ENCODE measurements at places on chromosomes 12 and 14.

DNA sequence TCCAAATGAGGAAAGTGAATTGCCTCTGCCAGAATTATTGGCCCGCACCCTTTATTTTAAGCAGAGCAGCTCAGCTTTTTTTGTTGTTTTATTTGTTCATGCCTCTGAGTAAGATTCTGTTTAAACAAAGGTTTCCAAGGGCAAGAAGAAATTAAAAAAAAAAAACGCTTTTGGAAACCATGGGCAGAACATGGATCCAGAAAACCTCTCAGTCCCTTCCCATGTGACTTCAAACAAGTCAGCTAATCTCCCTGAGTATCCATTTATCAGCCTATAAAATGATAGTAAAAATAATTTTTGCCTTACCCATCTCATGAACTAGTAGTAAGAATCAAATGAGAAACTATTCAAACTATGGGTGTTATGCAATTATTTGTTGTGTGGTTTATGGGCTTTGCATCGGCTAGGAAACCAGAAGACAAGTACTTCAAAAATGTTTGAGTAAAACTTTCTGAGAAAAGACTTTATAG, 27.6 kb downstream of the KITLG start:
- no peak for DNase-seq

- no peak for DNase-seq
These were observed 43.9 kb upstream of the SYCP3 start for GRCh38 chr12:101783150-101783549.

- no peak for DNase-seq
These were observed 56.1 kb upstream of the TCL1A start for GRCh38 chr14:95769976-95770375.

GRCh38 chr12:32033406-32033805, 73.2 kb upstream of the BICD1 start:
- DNase-seq = no peak

- DNase-seq = no peak
These were observed 2.2 kb downstream of the OASL start for GRCh38 chr12:121036810-121037326.

DNA sequence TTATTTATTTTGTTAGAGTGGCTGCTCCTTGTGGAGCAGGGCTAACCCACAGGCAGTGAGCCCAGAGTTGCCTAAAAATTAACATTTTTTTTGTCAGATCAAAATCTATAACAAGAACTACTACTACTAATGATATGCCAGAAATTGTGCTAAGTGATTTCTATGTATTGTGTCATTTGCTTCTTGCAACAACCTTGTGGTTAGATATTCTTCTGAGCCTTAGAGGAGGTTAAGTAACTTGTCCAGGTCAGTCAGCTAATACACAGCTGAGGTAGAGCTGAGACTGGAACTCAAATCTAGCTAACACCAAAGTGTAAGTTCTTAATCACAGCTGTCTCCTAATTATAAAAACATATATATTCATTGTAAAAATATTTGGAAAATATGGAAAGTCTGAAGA, 29.8 kb downstream of the CFL2 start:
- DNase-seq = no peak

DNA sequence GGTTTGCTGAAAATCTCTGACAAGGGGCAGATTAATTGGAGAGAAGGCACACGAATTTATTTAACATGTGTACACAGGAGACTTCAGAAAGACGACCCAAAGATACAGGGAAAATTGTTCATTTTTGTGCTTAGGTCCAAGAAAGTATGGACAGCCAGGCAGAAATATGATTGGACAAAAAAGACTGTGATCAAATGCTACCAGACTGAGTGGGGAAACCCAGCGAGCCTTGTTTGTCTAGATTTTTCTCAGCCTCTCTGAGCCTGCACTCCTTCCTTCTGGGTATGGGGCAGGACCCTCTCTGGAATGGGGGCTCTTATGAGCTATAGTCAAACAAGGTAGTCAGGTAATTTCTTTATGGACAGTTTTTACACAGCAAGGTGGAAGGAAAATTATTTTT, 10.4 kb upstream of the CIPC start:
- peak; percentile 9 for DNase-seq

DNA sequence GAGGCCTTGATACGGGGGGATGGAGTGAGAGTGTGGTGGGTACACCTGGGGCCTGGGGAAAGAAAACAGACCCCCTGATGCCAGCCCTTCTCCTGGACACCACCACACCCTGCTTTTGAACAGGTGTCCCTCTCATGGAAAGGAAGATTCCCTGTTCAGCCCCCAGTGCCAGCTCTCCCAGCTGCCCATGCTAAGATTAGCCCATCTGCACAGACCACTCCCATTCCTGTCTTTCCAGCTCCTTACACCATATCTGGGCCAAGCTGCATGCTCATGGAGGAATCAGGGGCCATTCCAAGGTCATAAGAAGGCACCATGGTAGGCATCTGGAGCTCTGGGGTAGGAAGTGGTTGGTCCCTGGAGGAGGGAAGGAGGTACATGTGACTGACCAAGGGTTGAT, 9.6 kb downstream of the NAB2 start:
- DNase-seq = no peak

- no peak for DNase-seq
These were observed 14.9 kb downstream of the HOXC4 start for GRCh38 chr12:54068418-54069070.

DNA sequence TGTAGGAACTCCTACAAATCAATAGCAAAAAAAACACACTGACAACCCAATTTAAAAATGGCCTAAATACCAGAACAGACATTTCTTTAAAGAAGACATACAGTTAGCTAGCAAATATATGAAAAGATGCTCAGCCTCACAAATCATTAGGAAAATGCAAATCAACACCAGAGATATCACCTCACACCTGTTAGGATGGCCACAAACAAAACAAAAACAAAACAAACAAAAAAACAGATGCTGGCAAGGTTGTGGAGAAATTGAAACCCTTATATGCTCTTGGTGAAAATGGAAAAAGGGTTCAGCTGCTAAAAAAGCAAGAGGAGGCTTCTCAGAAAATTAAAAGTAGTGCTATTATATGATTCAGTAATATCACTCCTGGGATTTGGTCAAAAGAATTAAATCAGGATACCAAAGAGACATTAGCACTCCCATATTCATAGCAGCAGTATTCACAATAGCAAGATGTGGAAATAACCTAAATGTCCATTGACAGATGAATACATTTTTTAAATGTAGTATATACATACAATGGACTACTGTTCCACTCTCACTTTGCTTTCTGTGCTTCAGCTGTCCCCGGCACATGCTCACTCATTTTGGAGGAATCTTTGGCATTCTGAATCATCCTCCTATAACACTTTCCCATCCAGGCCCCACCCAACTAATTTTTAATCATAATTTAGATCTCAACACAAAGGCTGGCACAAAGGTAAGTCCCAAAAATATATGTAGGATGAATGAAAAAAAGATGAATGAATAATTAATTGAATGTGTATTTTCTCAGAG, 99.1 kb downstream of the SYT1 start:
- no peak for DNase-seq

DNA sequence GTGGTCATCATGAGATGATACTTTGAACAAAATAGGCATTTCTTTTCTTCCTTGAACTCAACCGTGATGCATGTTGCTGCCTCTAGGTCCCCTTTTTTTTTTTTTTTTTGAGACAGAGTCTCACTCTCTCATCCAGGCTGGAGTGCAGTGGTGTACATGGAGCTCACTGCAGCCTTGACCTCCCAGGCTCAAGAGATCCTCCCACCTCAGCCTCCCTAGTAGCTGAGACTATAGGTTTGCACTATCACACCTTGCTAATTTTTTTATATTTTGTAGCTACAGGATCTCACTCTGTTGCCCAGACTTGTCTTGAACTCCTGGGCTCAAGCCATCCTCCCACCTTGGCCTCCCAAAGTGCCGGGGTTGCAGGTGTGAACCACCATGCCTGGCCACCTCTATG, 20.6 kb downstream of the DIP2B start:
- no peak for DNase-seq

GRCh38 chr14:99896361-99896760, 103.1 kb downstream of the EML1 start:
- no peak for DNase-seq

DNA sequence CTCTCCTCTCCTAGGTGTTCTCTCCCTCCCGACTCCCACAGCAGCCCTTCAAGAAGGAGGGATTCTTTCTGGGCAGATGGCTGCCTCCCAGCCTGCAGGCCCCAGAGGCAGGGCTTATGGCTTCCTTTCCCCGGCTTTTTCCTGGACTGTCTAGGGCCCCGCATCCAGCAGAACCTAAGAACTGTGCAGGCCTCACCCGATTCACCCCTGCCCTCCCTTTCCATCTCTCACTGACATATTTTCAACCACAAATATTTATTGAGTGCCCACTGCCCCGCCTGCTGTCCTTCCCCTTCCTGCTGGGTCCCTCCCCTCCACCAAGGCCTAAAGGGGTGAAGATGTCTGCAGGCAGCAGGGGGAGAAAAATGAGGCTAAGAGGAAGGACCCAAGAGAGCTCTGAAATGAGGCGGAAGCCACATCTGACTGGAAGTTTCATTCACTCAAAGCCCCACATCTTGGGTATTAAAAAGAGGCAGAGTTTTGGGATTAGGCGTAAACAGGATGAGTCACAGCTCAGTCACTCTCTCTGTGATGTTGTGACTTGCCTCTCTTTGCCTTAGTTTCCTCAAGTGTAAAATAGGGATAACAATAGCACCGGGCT, 2.9 kb downstream of the SCNN1A start:
- peak; percentile 59 for DNase-seq

Measured in NCI-H510A treated with DMSO at 0.1 percent for 48 hours (cell line).